ENCODE measurements at places on chromosomes 1 and 21.

GRCh38 chr1:19569786-19570185 lies 74.3 kb upstream of the NBL1 start:
- no peak for DNase-seq

- no peak for DNase-seq
Observed at GRCh38 chr1:84462118-84462517, 16.9 kb upstream of the RPF1 start.

DNA sequence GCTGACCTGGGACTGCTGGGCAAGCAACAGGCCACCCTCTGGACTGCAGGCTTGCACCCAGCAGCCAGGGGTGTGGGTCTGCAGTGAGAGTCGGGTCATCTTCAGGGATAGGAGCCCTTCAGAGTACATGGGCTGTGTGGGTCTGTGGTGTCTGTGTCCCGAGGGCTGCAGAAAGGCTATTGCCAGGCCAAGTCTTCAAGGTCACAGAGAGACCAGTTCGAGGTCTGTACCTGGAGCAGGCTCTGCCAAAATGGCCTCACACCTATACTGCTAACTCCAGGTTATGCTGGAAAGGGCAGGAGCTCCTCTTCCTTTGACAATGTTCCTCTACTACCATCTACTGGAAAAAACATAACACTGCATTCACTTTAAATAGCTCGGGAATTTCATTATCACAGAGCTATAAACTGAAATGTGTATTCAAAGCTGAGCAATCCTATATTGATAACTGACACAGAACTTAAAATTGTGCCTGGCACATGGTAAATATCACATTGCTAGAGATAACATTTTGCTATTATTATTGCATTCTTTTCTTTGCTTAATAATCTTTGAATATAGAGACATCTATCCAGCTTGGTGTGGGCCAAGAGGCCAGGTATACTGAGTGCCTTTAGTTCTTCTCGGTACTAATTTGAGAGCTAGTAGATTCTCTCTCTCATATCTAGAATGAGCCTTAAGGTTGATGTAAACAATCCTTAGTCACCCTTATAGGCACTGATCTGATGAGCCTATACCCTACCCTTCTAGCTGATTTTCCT lies 6.9 kb upstream of the DNAH14 start:
- DNase-seq = no peak

GRCh38 chr1:236078993-236079392 lies 14.1 kb upstream of the NID1 start:
- no peak for DNase-seq

DNA sequence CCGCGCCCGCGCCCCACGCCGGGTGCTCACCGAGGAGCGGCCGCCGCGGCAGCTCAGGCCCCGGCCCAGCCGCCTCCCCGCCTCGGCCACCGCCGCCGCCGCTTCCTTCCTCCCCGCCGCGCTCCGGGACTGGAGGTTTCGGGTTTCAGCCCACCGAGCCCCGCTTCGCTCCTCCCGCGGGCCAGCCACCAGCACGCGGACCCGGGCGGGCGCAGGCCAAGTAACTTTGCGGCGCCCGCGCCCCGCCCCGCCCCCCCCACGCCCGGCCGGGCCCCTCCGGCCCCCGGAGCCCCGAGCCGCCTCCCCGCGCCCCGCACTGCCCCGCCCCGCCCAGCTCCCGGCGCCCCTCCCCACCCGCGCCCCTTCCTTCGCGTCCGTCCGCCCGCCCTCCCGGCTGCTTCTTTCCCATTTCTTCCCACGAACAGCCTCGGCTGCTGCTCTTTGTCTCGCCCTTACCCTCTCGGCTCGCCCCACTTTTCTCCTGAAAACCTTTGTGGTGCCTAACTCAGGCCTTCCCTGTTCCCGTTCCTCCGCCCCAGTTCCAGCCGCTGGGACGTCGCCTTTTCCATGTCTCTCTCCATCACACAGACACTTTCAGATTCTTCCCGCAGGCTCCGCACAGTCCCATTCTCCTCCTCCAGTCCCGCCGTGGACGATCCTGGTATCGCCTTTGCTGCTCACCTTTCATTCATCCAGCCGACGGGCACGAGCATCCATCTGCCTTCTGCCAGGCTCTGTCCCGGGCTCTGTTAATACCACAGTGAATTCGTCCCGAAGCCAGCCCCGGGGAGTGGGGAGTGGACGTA lies at the start of gene GPR161:
Gene GPR161, minus strand, starts transcription at position 222 of the 806 bp plus-strand sequence. CDS start 32,080 bp downstream, outside the sequence.
- DNase-seq = no peak

GRCh38 chr1:109655615-109656519 lies at the start of gene GSTM4:
GSTM4 (plus strand) TSS chr1:109656099; CDS start chr1:109656390, 291 bp downstream.
- peak; percentile 50 for DNase-seq

DNA sequence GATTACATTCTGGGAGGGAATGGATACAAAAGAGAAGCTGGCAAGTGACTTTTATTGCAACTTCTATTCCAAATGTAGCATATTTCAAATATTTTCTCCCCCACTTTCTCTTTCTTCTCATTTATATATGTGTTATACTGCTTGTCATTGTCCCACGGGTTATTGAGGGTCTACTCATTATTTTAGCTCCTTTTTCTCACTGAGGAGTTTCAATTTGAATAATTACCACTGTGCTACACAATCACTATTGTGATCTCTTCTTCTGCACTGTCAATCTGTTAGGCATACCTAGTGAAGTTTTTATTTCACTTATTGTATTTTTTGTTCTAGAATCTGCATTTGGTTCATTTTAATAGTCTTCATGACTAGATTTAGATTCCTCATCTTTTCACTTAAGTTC lies 339.7 kb downstream of the PTPRC start:
- DNase-seq = no peak

GRCh38 chr21:45418301-45419071 lies 13.5 kb downstream of the COL18A1 start:
- no peak for DNase-seq

DNA sequence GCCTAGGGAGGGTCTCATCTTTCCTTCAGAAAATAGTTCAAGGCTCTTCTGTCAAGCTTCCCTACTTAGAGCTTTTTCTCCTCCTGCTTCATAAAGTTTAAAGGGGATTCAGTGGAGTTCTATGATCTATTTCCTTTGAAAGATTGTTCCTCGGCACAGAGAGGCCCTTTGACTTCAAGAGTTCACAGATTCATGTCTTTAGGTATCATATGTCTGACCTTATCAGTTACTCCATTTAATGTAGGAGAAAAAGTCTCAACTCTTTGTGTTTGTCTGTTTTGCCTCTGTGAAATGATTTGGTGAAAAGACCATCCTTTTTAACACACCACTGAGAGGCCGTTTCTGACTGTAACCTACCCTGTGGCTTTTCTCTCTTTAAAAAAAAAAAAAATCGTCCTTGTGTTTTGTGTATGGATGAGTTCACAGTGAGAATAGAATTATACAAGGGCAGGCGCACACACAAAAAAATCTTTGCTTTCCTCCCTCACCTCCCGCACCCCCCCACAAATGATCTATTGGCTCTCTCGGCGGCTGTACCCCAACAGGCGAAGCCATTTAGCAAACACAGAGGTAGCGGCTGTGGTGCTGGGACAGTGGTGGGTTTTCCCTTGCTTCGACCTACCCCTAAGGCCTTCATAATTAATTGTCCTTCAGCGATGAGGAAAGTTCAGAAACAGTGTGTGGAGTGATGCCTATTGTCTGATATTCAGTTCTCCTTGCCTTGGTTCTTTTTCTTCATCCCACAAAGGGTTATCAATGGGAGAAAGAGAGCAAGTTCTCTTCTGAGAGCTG lies 29.6 kb downstream of the PROX1 start:
- DNase-seq = no peak

- no peak for DNase-seq
Observed at GRCh38 chr1:59485949-59486348, 189.1 kb downstream of the FGGY start.

GRCh38 chr1:153598309-153599172 lies 14.4 kb downstream of the S100A16 start:
- no peak for DNase-seq

GRCh38 chr1:175188936-175189335 lies 3.6 kb downstream of the KIAA0040 start:
- DNase-seq = peak; percentile 28

- DNase-seq = no peak
Observed at GRCh38 chr1:65221638-65222339, 73.8 kb downstream of the AK4 start.

- no peak for DNase-seq
Observed at GRCh38 chr1:106289265-106289928, 767.1 kb upstream of the PRMT6 start.

GRCh38 chr1:67264152-67264551 lies 43.5 kb upstream of the IL12RB2 start:
- no peak for DNase-seq

DNA sequence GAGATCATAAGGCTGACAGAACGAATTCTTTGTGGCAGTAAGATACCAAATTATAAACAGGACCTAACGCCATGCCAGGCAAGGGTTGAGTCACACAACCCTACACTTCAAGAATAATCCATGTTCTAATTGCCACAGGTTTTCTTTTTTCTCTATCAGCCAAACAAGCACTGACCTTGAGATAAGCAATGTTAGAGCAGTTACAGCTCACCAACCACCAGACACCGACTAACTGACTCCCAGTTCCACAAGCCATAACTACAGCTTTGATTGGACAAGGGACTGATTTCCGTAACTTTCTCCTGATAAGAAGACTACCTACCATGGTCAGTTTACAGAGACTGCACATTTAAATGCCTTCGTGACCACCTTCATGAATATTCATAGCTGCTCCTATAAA lies 149.6 kb downstream of the PTPRU start:
- no peak for DNase-seq

DNA sequence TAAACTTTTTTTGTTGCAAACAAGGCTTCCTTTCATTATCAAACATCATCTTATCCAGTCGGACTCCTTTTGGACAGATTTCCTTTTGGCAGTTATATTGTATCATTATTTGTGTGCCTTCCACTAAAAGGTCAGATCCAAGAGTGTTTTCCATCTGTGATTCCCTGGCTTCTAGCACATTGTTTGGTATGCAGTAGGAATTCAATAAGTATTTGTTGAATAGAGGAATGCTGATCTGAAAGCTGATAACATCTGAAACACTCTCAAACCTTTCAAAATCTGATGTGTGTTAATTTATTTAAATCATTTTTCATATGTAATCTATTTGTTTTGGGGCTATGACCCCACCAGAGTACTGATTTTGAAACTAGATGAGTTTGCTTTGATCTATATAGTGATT lies 39.0 kb downstream of the NDC1 start:
- no peak for DNase-seq

DNA sequence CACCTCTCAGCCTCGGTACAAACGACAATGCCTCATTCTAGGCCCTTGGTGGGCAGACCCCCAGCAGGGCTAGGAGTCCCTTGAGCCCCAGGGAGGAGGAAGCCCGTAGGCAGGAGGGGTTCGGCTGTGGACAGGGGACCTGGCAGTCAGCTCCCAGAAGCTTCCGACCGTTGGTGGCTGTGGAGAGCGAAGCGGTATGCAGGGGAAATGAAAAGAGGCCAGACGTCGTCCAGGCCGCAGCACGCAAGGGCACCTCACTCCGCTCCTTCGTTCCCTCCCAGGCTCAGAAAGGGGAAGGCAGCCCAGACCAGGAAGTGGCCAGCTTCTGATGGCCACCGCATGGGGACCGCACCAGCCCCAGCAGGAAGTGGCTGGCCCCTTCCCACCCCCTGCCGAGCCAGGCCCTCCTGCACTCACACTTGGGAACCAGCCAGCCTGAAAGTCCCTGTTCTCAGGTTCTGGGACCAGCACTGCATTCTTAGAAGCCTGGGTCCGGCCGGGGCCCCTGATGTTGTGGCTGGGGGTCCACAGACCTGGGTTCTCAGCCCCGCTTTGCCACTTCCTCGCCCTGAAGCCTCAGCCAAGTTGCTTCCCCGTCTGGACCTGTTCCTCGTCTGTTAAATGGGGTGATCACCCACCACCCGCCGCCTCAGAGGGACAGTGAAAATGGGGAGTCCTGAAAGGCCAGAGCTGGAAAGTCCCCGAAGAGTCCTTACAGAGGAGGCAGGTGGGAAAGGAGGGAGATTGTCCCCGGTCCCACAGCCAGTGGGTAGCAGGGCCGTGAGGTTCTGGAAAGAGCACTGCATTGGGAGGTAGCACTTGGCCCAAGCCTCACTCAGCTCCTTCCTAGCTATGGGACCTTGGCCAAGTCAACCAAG lies 104.0 kb upstream of the RUNX3 start:
- no peak for DNase-seq

GRCh38 chr1:167479331-167479979 lies 38.9 kb downstream of the CD247 start:
- DNase-seq = no peak

DNA sequence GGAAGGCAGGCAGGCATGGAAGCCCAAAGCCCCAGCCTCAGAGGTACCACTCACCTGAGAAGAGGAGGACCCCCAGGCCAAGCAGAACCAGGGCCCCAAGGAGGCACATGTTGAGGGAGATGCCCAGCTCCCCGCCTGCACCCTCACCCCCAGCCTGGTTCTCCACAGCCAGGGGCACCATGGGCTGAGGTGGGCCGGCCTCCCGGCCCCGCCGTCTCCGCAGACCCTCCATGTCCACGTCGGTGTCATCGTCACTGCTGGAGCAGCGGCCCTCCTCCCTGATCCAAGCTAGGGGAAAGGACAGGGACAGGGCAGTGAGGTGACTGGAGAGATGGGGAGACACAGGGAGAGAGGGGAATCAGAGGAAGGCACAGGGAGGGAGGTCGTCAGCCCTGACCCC lies 7.8 kb downstream of the PBXIP1 start:
- no peak for DNase-seq

DNA sequence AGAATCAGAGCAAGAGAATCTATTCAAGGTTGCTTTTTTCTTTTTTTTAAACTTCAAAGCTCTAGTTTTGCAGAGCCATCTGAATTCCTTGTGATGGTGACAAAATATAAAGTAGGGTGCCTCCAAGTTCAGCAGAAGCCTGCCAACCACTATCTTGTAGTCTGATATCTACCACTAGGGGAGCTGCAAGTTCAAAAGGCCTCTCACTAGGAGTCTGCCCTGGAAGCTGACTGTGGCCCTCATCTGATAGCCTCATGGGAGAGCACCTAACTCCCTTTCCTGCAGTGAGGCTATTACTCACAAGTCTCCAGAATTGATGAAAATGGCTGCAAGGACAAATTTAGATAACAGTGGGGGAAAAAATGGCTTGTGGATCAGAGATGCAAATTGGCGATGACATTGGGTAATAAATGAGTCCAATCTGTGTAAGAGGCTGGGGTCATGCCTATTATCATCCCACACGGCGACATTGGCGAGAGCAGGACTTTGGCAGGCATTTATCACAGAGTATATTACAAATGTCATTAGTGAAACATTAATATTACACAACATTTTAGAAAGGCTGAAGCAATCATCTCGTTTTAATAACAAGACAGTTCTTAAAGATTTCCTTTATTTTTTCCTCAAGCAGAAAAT lies 10.7 kb upstream of the ZP4 start:
- no peak for DNase-seq
